ENCODE measurements at places on chromosomes 12 and 14.

GRCh38 chr14:99800781-99801180 is 7.6 kb downstream of the EML1 start:
- DNase-seq = no peak

GRCh38 chr12:13099066-13099843 is 4.2 kb downstream of the GSG1 start:
- no peak for DNase-seq

DNA sequence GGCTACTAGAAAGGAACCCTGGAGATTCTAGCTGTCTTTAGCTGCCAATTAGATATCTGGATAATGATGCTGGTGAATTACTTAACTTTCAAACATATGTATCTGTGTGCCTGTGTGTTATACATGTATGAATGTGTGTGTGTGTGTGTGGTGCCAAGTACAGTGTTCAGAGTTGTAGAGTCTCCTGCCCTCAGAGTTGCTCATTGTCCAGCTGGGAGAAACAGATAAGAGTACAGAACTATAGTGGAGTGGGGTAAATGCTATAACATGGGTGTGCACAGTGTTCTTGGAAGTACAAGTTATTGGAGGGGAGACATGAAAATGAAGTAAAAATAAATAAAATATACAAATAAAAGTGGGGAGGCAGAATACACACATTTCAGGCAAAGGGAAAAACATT is 23.6 kb upstream of the ADAM20 start:
- DNase-seq = no peak

- DNase-seq = no peak
Measured at GRCh38 chr12:57157588-57158173, 10.3 kb upstream of the LRP1-AS start.

DNA sequence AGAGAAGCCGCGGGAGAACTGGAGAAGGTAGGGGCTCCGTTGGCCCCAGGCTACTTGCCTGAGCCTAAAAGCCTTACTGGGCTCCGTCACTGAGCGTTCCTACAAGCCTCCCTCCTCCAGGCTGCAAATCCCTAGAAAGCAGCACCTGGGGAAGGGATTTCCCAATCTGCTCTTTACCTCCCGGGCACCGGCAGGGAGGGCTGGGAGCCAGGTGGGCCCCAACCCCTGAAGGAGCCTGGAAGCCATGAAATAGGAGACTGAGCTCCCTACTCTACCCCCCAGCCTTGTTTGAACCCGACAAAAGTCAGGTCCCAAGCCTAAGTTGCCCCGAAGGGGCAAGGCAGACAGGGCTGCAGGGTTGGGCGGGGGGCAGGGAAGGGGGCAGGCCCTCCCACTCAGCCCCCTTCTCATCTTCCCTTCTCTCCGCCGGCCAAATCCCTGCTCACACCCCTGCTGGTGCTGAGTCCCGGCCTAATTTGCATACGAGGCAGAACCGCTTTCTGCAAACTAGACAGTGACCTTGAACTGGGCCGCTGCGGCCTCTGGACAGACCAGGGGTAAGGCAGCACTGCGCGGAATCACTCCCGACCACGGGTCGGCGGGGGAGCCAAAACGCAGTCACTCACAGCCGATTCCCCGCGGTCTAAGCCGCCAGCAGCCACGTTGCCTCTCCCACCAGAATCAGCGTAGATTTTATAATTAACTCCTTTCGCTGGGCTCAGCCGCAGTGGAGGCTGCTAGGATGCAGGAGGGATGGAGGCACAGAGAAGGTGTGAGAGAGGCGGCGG is 3.7 kb upstream of the HOXC12 start:
- DNase-seq = no peak

- DNase-seq = no peak
Measured at GRCh38 chr14:93965946-93966474, 10.4 kb downstream of the ASB2 start.

DNA sequence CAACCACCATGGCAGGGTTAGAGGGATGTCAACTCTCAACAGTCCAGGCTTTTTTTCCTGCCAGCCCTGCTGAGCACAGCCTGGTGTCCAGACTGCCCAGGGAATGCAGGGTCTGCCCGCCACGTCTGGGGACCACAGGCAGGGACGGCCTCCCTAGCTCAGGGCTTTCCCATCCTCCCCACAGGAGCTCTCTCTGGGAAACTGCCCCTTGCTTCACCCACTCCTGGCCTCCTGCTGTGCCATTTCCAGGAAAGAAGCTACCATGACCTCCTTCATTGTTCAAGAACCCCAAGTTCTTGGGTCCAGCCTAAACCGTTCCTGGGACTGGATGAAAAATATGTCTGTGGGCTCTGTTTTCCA is 4.8 kb downstream of the SCNN1A start:
- DNase-seq = no peak

- no peak for DNase-seq
Measured at GRCh38 chr12:93773122-93773871, 96.1 kb downstream of the CRADD start.

- DNase-seq = no peak
Measured at GRCh38 chr12:26728205-26729050, 104.6 kb downstream of the ITPR2 start.

- no peak for DNase-seq
Measured at GRCh38 chr12:27304856-27305255, 27.8 kb upstream of the BMAL2 start.

- no peak for DNase-seq
Measured at GRCh38 chr12:10121278-10121677, 8.7 kb downstream of the CLEC7A start.

DNA sequence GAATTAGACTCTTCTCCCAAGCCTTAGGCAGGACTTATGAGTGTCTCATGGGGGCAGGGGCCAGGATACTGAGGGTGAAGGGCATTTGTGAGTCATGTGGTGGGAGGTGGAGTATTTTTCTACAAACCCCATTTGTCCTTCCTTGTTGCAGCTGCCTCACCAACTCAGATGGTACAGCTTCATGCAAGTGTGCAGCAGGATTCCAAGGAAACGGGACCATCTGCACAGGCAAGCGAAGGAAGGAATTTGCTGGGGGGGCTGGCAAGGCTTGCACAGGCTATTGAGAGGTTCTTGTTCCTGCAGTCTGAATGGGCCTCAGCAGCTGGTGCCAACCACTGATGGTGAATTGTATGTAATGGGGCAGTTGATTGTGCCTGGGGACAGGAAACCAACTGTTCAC is 125.1 kb downstream of the STAB2 start:
- no peak for DNase-seq

DNA sequence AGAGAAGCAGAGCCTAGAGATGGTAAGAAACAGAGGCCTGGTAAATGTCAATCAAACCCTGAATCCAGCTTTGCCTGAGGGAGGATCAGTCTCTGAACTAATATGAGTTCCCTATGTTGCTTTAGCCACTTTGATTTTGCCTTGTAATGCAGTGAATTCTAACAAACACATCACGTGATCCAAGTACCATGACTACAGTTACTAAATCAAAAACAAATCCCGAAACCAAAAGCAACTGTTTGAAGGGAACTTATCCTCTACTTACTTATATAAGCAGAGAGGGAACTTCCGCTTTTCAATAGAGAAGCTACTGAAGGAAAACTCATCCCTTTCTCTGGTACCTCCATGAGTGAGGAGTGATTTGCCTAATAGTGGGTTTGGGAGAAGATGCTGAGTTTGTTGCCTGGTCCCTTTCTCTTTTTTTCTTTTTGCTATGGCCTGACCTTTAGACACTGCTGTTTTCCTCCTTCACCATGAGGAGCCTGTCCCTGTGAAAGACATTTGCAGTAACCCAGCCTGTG is 7.7 kb upstream of the PPTC7 start:
- no peak for DNase-seq

GRCh38 chr12:53345486-53346188 is 9.5 kb upstream of the SP7 start:
- DNase-seq = no peak

DNA sequence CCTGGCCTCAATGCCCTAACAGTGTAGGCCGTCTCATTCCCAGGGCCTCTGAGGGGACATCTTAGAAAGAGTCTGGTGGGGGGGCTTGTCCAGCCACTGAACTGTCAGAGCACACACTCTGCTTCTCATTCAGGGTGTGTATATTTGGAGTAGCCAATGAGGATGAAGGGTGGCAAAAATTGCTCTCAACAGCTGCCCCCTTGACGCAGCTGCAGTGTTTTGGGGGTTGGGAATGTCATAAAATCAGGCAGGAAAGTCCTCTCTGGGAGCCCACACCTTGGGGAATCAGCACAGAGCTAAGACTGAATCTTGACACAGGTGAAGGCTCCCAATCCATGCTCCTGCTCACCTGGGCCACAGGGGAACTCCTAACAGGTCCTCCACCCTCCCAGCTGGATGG is 1.5 kb downstream of the RASAL1 start:
- no peak for DNase-seq

DNA sequence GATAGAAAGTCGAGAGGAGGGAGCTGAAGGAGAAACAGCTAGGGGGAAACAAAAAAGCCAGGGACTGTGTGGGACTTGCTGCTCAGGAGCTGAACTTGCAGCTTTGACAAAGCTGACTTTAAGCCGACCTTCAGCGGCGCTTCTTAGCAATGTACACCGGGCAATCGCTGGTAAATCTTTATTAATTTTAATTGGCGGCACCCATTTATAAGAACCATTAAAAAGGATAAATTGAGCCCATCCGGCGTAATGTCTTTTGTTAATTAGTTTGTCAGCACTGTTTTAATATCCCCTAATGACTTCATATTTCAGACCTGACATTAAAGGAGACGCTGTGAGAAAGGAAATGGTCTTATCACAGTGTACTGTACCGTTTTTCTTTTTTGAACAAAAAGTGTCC is 86.2 kb upstream of the VASH1 start:
- no peak for DNase-seq

GRCh38 chr12:20199780-20200179 is 168.6 kb upstream of the PDE3A start:
- DNase-seq = no peak

GRCh38 chr12:41151793-41152192 is 36.3 kb upstream of the PDZRN4 start:
- no peak for DNase-seq

DNA sequence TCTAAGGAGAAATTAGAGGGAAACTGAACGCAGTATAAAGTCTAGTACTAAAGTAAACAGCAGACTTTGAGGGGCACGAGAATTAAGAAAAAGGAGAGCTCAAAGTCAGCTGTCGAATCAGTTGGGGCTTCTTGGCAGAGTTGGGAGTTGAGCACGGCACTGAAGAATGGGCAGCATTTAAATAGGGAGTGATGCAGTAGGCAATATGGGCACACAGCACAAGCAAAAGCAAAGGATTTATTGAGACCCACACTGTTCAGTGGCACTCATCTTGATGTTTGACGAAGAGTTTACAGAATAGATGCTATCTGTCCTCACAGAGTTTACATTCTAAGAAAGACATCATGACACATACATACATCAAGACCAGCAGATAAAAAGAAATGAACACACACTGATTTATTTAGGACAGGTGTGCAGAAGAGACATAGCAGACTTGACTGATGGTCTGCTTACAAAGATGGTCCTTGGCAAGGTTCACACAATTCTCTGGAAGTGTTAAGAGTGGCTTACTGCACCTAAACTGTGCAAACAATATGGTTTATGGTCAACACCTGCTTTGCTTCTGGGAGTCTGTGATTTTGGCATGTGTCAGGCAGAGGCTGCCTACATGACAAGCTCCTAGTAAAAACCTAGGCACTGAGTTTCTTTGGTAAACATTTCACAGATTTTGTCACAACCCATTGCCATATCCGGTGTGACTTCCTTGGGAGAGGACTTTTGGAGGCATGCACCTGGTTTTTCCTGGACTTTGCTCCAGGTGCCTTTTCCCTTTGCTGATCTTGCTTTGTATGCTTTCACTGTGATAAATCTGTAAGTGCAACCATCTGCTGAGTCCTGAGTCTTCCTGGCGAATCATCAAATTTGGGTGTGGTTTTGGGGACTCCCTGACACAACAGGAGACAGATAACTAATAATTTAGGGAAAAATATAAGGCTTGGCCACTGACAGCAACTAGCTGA is 26.3 kb downstream of the ALKBH1 start:
- DNase-seq = no peak

DNA sequence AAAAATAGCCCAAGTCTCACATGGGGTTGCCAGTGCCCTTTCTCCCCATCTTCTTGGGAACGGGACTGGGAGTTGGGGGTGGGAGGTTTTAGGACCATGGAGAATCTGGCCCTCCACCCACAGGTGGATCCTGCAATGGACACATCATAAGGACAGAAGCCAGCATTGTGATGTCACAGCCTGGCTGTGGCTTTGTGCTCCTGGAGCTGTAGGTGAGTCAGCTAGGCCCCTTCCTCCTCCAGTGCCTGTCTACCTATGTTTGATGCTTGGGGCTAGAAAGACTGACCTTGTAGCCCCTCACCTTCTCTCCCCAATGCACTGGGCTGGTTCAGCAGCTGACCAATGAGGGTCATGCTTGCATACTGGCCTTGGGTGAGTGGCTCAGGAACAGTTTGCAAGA is at the start of gene CCDC197:
Gene CCDC197 (plus strand): TSS at position 220 of the 400 bp plus-strand sequence. CDS start 831 bp downstream, outside the sequence.
- DNase-seq = no peak

GRCh38 chr12:111458546-111459172 is 52.9 kb downstream of the SH2B3 start:
- DNase-seq = no peak

- DNase-seq = no peak
Measured at GRCh38 chr14:105209646-105210045, 28.5 kb upstream of the NUDT14 start.

GRCh38 chr12:13727707-13728195 is 253.7 kb downstream of the GRIN2B start:
- no peak for DNase-seq

DNA sequence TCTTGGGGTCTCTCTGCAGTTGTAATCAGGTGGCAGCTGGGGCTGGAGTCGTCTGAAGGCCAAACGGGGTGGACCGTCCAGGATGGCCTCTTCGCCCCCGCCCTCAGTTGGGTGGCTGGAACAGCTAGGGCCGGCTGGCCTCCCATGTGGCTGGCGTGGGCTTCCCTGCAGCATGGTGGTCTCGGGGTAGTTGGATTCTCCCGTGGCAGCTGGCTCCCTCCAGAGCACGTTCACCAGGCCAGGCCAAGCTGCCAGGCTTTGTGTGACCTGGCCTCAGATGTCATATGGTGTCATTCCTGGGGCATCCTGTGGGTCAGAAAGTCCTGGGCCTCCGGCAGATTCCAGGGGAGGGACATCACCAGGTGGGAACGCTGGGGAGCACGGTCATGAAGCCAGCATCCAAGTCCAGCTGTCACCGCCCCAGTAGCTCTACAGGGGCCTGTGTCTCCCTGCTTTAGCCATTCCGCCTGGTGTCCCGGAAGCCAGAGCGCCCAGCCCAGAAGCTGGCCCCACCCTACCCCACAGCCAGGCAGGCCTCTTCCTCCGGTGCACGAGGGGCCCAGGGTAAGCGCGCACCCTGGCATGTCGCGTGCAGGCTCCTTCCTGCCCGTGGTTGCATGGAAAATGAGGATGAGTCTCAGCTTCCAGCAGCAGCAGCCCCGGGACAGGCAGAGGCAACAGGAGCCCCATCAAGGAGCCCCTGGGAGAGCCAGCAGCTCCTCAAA is 1.3 kb upstream of the NUDT14 start:
- DNase-seq = no peak

DNA sequence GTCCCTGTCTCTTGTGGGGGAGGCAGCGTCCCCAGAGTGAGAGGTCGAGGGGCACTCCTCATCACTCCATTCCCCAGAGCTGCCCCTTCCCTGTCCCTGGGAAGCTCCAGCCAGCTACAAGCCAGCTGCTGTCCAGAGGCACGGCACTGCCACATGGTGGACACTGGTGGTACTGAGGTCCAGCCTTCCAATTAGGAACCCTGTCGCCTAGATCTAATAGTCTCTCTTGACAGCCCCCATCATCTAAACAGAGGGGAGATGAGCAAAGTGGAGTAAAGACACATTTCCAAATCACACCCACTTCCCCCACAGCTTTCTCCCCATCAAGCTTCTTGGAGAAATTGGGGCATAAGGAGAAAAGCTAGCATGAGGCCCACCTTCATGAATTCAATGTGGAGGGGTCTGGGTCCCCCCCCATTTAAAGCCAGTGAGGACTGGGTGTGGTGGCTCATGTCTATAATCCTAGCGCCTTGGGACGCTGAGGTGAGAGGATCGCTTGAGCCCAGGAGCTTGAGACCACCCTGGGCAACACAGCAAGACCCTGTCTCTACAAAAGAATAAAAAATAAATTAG is 2.1 kb upstream of the INHBE start:
- no peak for DNase-seq
